ENCODE measurements at places on chromosomes 11 and 22. TPM values are rescaled to one million over a fixed set of nuclear protein-coding genes. Genes with fewer than 3 reads are reported as not detected.

DNA sequence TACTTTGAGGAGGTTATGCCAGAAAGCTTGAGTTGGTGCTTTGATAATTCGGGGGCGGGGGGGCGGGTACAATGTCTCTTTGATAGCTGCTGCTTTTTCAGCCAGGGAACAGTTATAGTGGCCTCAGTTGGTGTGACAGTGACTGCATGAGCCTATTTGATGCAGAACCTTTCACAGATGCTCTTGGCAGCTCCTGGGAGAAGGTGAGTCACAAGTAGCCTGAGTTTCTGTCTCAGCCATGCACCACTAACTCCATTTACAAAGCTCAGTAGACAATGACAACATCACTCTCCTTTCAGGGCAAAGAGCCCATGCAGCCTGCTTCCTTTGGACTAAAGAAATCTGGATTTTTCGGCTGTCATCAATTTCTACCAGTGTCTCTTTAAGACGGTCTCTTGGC, 42.1 kb upstream of the SEZ6L start:
- H3K27me3 ChIP-seq: no peaks in the 10 kb centered on the region
- H3K4me3 ChIP-seq: no peak overlapping the region
- no peaks in the 10 kb centered on the region for H3K36me3 ChIP-seq

GRCh38 chr22:44426981-44427380, 71.1 kb downstream of the RTL6 start:
- H3K27ac ChIP-seq: no peak overlapping the region
- DNase-seq: no peak
- no peak overlapping the region for H3K4me3 ChIP-seq

- no peak for DNase-seq
- peaks cover 12% of the 10 kb centered on the region for H3K27me3 ChIP-seq
- no peaks in the 10 kb centered on the region for H3K36me3 ChIP-seq
- H3K4me1 ChIP-seq: no peaks in the 10 kb centered on the region
- H3K4me3 ChIP-seq: no peak overlapping the region
These were observed 50.7 kb downstream of the CSF2RB start for GRCh38 chr22:36964106-36964505.

DNA sequence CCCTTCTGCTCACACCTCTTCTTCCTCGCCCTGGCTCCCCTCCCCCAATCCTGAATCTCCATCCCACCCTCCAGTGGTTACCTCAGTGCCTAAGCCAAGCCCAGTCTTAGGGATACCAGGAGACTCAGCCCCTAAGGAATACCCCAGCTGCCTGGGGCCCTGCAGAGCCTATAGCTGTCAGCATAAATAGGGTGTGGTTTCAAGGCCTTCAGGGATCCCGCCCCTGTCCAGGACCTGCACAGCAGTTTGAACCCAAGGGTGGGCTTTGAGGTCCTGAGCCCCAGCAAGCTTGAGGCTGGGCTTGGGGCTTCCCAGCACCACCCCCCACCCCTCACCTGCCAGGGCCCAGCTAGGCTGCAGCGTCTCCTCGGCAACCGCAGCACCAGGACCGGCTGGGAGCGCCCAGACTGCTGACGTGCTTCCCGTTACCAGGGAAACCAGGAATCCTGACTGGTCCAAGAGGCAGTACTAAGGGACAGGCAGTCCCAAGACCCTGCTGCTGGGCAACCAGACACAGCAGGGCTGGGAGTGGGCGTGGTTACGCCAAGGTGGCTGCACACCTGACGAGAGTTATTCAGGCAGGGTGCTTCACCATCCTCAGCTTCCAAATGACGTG, 13.7 kb downstream of the APBB1 start:
- H3K4me3 ChIP-seq: no peak overlapping the region
- peaks cover 7% of the 10 kb centered on the region for H3K36me3 ChIP-seq
- no peak for DNase-seq
- no peaks in the 10 kb centered on the region for H3K27me3 ChIP-seq
- peaks cover 83% of the 10 kb centered on the region for H3K4me1 ChIP-seq

GRCh38 chr11:58739725-58740430, 8.1 kb upstream of the GLYAT start:
- no peak overlapping the region for H3K4me3 ChIP-seq
- no peak for DNase-seq
- no peak overlapping the region for H3K27ac ChIP-seq
- no peaks in the 10 kb centered on the region for H3K4me1 ChIP-seq

DNA sequence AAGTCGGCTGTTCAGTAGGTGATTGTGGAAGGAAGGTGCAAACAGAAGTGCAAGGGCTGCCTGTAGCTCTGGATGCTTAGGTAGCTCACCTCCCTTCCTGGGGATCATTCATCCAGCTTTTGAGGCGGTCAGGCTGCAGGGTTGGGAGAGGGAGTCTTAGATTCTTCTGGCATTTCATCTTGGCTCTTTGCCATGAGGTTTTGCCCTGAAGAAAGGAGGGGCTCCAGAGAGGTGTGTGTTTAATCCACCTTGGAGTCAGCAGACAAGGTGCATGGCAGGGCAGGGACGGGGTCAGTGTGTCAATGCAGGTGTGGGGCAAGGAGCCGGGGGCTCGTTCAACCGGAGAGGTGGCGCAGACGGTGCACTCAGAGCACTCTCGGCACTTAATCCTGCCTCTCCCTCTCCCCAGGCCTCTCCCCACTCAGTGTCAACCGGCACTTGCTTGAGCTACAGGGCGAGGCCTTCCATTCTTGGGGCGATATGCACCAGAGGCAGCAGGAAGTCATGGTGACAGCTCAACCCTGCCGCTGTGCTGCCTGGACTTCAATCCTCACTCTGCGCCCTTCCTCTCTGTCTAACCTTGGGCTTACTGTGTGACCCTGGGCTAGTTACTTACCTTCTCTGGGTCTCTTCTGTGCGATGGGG, 7.2 kb downstream of the ADAMTS15 start:
- DNase-seq: no peak
- H3K27ac ChIP-seq: no peak overlapping the region
- no peaks in the 10 kb centered on the region for H3K27me3 ChIP-seq
- H3K36me3 ChIP-seq: no peaks in the 10 kb centered on the region

- H3K27me3 ChIP-seq: no peaks in the 10 kb centered on the region
- no peak overlapping the region for H3K27ac ChIP-seq
- H3K36me3 ChIP-seq: no peaks in the 10 kb centered on the region
These were observed 942.0 kb upstream of the CCDC90B start for GRCh38 chr11:84227970-84228665.

DNA sequence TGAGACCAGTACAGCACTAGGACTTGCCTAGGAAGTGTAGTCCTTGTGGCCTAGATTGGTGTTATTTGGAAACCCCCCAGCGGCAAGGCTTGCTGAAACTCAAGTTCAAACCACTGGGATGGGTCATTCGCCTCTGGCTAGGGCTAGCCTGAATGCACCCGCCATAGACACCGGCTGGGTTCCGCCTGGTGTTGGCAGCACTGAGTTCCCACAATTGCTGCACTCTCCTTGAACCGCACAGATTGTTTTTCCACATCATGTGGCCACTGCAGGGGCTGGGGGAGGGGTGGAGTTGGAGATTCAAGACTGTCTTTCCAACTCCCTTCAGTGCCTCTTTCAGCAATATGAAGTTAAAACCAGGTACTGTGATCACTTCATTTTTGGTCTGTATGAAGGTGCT, 43.1 kb downstream of the CCDC73 start:
- no peak for DNase-seq
- H3K27ac ChIP-seq: no peak overlapping the region
- no peaks in the 10 kb centered on the region for H3K27me3 ChIP-seq
- no peaks in the 10 kb centered on the region for H3K36me3 ChIP-seq

DNA sequence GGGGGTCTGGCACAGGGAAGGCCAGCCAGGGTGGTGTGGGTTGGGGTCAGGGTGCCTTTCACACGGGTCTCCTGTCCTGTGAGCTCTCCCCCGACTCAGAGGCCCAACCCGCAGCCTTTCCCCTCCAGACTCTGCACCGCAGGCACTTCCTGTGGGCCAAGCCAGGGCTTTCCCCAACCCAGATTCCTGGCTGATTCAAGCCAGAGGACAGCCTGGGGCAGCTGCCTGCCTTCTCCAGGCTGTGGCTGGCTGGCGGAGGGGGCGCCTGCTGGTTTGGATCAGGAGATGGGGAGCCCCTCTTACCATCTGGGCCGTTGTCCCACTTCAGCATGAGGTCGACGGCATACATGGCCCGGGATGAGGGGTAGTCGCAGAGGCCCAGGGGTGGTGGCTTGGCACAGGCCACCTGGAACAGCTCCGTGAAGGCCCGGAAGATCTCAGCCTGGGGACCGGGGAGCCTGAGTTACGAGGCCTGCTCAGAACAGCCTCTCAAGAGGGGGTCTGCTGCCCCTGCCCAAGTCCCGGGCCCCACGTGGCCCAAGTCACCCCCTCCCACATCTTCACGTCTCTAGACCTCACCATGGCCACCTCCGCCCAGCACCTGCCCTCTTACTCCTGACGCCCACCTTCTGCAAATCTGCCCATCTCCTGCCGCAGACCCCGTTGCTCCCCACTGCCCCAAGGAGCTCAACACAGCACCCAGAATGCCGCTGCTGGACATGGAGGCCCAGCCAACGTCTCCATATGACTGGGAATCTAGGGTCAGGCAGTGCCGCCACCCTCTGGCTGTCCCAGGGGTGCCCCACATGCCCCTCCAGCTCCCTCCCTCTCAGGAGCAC, 17.3 kb downstream of the TSPO start:
- no peaks in the 10 kb centered on the region for H3K27me3 ChIP-seq
- DNase-seq: no peak

- H3K27me3 ChIP-seq: no peaks in the 10 kb centered on the region
- no peak overlapping the region for H3K4me3 ChIP-seq
- H3K4me1 ChIP-seq: no peaks in the 10 kb centered on the region
- no peak for DNase-seq
These were observed 7.0 kb upstream of the MPPED1 start for GRCh38 chr22:43404673-43405385.

DNA sequence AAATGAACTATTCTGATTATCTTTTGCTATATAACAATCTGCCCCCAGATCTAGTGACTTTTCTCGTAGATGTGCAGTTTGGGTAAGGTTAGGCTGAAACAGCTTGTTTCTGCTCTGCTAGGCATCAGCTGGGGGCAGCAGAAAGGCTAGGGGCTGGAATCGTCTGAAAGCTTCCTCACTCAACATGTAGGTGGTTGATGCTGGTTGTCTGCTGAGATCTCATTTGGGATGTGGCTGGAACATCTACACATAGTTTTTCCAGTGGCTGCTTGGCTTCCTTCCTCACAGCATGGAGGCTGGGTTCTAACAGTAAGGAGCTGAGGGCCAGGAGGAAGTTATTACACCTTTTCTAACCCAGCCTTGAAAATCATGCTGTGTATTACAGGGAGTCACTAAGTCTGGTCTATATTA, 30.2 kb downstream of the USP47 start:
- no peak for DNase-seq
- peaks cover 64% of the 10 kb centered on the region for H3K4me1 ChIP-seq
- no peak overlapping the region for H3K27ac ChIP-seq
- H3K27me3 ChIP-seq: no peaks in the 10 kb centered on the region

GRCh38 chr11:134294664-134295063, 18.5 kb downstream of the GLB1L3 start:
- no peaks in the 10 kb centered on the region for H3K27me3 ChIP-seq
- no peak for DNase-seq
- H3K36me3 ChIP-seq: no peaks in the 10 kb centered on the region
- H3K27ac ChIP-seq: no peak overlapping the region

GRCh38 chr11:18705651-18706281, 7.2 kb downstream of the TMEM86A start:
- peak overlapping the region; percentile 36 for H3K27ac ChIP-seq
- no peaks in the 10 kb centered on the region for H3K36me3 ChIP-seq
- peak overlapping the region; percentile 32 for H3K4me3 ChIP-seq
- DNase-seq: peak; percentile 12

- no peak overlapping the region for H3K4me3 ChIP-seq
- H3K27ac ChIP-seq: no peak overlapping the region
- no peaks in the 10 kb centered on the region for H3K4me1 ChIP-seq
- H3K36me3 ChIP-seq: no peaks in the 10 kb centered on the region
- no peaks in the 10 kb centered on the region for H3K27me3 ChIP-seq
These were observed 9.7 kb downstream of the TMEM45B start for GRCh38 chr11:129825380-129825779.

DNA sequence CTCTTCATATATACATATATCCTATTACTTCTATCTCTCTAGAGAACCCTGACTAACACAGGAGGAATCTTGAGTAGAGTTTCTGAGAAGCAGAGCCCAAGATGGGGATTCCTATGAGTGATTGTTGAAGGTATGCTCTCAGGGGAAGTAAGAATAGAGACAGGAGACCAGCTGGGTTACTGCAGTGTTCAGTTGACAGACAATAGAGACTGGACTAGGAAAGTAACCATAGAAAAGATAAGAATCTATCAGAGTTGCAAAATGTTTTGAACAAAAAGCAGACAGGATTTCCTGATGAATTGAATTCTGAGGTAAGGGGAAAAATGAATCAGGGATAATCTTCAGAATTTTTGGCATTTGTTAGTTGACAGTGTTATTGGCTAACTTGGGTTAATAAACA, 54.4 kb downstream of the SLC17A6 start:
- DNase-seq: no peak
- no peaks in the 10 kb centered on the region for H3K4me1 ChIP-seq

GRCh38 chr11:57901278-57901677, 122.4 kb upstream of the OR9Q1 start:
- no peak overlapping the region for H3K4me3 ChIP-seq
- H3K27ac ChIP-seq: no peak overlapping the region
- no peaks in the 10 kb centered on the region for H3K4me1 ChIP-seq
- DNase-seq: no peak

- H3K4me1 ChIP-seq: no peaks in the 10 kb centered on the region
- no peak overlapping the region for H3K4me3 ChIP-seq
- no peaks in the 10 kb centered on the region for H3K27me3 ChIP-seq
- H3K36me3 ChIP-seq: no peaks in the 10 kb centered on the region
- no peak overlapping the region for H3K27ac ChIP-seq
These were observed 43.0 kb upstream of the MYO18B start for GRCh38 chr22:25698978-25699377.

DNA sequence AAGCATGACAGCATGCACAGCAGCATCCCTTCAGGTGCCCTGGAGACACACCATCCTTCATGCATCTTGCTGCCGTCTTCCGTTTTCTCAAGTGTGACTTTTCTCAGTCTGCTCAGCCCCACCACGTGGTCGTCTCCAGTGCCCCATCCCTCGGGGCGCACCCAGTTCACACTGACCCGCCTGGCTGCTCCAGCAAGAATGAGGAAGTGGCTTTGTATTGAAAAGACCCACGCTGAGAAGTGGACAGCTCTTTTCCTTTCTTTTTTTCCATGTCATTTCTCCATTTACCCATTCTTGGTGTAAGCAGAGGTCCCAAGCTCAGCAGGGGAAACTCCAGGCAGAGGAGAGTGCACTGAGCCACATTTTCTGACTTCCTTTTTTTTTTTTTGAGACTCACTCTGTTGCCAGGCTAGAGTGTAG, 14.5 kb downstream of the SERPINH1 start:
- no peak overlapping the region for H3K27ac ChIP-seq
- no peaks in the 10 kb centered on the region for H3K27me3 ChIP-seq
- no peak for DNase-seq

The SLC25A18 gene
- not detected for total RNA-seq

The NLRP10 gene
- not detected for total RNA-seq

The ADAMTS8 gene
- total RNA-seq: not detected

The HEPHL1 gene
- not detected for total RNA-seq

The SAA4 gene
- not detected for total RNA-seq

The RAB38 gene
- 0.67 TPM for total RNA-seq

The ZFPL1 gene
- total RNA-seq: 51.9 TPM

The HTATIP2 gene
- 45.3 TPM for total RNA-seq

The FBLN1 gene
- total RNA-seq: not detected

The KRTAP5-10 gene
- not detected for total RNA-seq

Data from CD4-positive, alpha-beta memory T cell (primary cell).